Activated naive CD4-positive, alpha-beta T cell treated with Interleukin-2 at 50 U/mL for 16 hours (primary cell): ENCODE measurements at places on chromosomes 3 and 15.

GRCh38 chr15:26358708-26359107 is 414.2 kb downstream of the GABRB3 start:
- no peak for DNase-seq

- DNase-seq: no peak
Measured at GRCh38 chr3:55556619-55557537, 69.8 kb upstream of the WNT5A start.

DNA sequence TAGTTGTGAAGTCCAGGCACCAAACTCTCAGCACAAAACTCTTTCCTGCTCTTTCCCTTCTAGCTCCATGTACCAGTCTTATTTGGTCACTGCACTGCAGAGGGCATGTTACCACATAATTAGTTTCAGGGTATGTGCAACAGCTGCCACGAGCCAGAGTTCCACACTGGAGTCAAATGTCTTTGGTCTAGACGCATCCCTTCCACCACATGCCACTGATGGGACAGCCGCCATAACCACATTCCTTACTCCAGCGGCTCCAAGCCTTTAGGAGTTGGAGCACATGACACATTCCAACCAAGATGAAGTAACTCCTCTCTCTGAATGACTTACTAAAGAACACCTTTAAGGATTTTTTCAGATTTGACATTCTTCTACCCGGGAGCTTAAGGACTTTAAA is 153.4 kb downstream of the ERC2 start:
- DNase-seq: no peak

GRCh38 chr3:115388166-115388565 is 235.1 kb upstream of the GAP43 start:
- DNase-seq: no peak

GRCh38 chr3:186235554-186235953 is 126.5 kb downstream of the DGKG start:
- no peak for DNase-seq

DNA sequence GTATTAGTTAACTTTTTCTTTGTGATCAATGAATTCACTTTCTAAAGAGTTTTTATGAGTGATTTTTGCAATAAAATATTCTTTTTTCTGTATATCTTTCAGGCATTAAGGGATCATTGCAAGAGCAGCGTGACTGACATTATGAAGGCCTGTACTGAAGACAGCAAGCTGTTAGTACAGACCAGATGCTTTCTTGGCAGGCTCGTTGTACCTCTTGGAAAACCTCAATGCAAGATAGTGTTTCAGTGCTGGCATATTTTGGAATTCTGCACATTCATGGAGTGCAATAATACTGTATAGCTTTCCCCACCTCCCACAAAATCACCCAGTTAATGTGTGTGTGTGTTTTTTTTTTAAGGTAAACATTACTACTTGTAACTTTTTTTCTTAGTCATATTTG is 24.4 kb downstream of the SELENOT start:
- DNase-seq: no peak

GRCh38 chr3:50633230-50633790 is 16.4 kb downstream of the MAPKAPK3 start:
- no peak for DNase-seq

- no peak for DNase-seq
Measured at GRCh38 chr15:52158084-52158765, 33.0 kb downstream of the GNB5 start.

GRCh38 chr3:114272271-114272670 is 21.6 kb upstream of the TIGIT start:
- no peak for DNase-seq

GRCh38 chr15:84911879-84912660 is 27.6 kb downstream of the SLC28A1 start:
- DNase-seq: no peak

DNA sequence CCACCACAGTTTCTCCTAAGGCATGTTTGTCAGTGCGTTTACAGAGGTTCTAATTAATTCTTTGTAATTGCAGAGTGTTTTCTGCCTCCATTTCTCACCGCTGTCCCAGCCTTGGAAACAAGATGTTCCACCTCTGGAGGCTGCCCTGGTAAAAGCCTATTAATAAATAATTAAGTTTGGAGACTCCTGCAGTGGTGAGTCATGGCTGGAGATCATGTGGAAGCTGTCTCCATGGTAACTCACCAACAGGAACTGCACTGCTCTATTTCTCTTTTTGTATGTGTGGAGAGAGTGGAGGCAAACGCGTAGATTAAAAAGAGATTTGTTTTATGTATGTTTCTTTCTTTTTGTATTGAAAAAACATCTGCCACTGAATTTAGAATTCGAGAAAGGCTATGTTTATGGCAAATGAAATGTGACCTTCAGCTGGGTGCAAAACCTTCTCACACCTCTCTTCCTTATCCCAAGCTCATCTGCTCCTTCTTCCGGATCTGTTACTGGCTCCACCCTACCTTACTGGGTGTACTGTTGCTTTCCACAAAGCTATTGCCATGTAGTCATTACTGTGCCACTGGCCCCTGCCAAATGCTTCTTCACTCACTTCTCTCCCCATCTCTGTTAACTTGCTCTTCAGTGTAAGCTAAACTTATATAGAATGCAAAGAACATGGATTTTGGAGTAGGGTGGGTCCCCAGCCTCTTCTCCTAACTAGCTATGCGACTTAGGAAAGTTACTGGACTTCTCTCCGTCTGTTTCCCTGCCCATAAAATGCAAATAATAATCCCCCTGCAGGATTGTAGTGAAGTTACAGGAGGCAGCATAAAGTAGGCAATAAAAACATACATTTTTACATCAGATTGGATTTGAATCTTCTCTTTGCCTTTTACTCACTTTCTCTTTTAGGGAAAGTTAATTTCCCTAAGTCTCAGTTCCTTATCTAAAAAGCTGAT is 778.5 kb downstream of the NTRK3 start:
- DNase-seq: no peak

DNA sequence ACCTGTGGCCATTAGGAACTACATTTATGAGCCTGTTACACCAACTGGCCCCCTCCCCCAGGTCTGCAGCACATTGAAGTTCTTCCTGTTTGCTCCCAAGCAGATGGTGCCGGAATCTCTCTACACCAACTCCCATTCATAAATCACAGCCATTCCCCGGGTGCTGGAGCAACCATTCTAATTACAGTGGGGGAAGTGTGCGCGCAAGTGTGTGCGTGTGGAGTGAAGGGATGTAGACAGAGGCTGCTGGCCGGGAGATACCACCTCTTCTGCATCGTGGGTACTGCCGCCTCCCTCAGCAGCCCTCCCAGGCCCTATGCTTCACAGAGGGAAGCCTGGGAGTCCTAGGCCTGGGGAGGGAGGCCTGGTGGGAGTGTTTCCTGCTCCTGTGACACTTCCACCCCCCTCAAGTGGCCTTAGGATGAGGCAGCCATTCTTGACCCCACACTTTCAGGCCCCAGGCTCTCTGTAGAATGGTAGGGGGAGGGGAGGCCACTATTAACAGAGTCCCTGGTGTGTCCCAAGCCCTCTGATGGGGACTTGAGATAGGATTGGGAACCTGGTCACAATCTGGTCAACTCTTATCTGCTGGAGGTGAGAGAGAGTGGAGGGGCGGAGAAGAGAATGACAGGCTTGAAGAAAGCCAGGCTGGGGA is 69.1 kb downstream of the MAGEF1 start:
- no peak for DNase-seq

- no peak for DNase-seq
Measured at GRCh38 chr3:123387532-123387931, 61.4 kb downstream of the ADCY5 start.

- DNase-seq: no peak
Measured at GRCh38 chr3:99716463-99716995, 78.1 kb downstream of the COL8A1 start.

GRCh38 chr3:191357909-191358308 is 27.6 kb upstream of the UTS2B start:
- DNase-seq: no peak

GRCh38 chr3:60290122-60290492 is 961.1 kb downstream of the FHIT start:
- no peak for DNase-seq

GRCh38 chr15:70250208-70251201 is 152.8 kb upstream of the TLE3 start:
- no peak for DNase-seq

DNA sequence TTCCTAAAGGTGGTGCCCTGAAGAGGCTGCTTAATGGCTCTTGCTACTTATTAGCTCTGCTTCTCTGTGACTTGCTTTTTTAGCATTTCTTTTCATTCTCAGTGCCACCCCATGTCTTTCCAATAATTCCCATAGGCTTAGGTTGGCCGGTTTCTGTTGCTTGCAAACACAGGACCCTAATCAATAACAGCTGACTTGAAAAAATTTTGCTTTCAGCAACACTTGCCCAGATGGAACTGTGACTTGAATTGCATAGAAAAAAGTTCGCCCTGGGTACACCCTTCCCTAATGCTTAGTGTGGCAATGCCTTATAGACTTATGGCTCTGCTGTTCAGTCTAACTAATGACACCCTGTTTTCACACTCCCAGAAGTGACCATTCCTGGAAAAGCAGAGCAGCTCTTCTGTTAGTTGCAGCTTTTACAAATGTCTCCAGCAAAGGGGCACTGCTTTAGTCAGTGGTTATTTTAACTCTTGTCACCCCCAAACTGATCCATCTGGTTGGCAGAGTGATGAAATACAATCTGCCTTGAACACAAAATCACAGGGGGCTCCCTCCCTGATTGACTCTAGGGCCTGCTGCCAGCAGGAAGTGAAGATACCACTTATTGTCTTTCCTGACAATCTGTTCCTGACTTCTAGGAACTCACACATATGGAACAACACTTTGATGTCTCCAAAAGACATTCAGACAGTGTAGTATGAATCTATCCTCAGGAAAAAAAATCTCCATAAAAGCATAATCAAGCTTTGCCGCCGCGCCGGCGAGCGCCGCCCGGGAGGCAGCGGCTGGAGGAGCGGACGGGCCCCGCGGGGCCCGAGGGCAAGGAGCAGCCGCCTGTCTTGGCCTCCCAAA is 9.7 kb upstream of the SLMAP start:
- no peak for DNase-seq

DNA sequence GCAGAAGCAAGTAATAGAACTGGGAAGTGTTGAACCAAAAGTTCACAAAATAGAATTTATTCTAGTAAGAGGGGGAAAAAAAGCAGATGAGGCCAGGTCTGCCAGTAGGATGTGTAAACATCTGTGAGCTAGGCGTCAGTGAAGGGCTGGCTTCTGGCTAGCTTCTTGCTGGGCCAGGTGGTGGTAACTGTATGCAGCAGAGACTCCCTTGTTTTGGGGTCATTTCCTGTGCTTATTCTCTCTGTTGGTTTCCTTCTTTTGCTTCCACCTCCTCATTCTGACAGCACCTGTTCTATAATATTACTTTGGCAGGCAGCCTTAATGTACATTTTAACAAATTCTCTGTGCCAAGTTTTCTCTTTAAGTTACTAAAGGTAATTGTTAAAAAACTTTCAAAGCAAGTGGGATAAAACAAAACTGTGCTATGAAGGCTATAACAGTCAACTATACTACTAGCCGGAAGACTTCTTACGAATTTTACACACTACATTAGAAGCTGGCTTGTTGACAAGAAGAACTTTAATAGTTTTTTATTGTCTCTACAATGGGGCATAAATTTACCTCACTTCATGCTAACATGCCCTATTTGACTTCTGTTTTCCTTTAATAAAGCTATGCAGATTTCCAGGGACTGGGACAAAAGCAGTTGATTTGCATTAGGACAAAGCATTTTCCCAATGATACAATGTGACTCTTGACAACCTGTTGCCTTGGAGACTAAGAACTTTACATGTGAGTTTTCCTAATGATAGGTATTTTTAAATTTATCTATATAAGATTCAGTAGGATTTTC is 318.8 kb upstream of the NAALADL2 start:
- no peak for DNase-seq

GRCh38 chr15:52021892-52022540 is 3.0 kb downstream of the MAPK6 start:
- DNase-seq: no peak
